NCI-H82 (cell line): ENCODE measurements at places on chromosomes 7 and 10.

DNA sequence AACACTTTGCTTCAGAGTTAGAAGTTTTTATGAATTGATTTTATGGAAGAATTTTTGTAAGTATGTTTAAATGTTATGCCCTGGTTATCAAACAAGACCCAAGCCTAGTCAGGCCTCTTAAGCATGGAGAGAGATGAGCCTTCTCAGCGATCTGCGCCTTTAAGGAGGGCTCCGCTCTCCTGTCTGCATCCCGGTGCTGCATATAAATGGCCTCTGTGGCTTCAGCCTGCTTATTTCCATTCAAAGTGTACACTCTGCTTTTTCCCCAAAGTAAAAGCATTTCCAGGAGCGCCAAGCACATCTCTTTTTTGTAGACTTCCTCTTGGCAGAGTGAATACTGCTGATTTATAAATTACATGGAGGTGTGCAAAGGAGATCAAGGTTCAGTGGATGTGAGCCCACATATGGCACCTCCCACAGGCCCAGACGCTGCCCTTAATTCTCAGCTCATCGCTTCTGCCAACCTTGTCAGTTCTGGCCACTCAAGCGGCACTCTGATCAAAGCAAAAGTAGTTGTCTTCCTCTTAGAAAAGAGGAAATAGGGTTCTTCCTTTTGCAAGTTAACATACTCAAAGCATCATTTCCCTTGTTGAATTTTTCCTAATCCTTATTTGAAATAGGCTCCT is 70.0 kb upstream of the SFMBT2 start:
- no peak for DNase-seq

- peak; percentile 9 for DNase-seq
Observed at GRCh38 chr7:131145770-131146169, 181.9 kb upstream of the MKLN1 start.

- DNase-seq: no peak
Observed at GRCh38 chr7:44887293-44887692, 2.0 kb upstream of the PURB start.

GRCh38 chr10:101529725-101530553 is 58.1 kb downstream of the POLL start:
- no peak for DNase-seq

- no peak for DNase-seq
Observed at GRCh38 chr10:89916468-89917215, 215.3 kb downstream of the KIF20B start.

GRCh38 chr10:16847644-16848043 is 30.4 kb upstream of the RSU1 start:
- no peak for DNase-seq

DNA sequence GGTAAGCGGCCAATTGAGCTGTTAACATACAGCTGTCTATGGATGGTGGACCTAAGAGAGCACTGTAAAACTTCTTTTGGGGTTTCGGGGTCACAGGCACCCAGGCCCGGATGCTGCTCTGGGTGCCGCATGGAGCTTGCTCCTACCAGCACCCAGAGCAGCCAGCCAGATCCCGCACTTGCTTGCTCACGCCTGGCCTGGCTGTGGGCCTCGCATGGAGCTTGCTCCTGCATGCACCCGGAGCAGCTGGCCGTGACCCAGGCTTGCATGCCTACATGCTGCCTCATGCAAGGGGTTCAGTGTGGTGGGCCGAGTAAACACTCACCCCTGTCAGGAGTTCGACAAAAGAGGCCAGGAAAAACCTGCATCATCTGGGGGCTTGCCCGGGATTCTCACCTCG is 896.9 kb downstream of the SORCS1 start:
- DNase-seq: no peak

DNA sequence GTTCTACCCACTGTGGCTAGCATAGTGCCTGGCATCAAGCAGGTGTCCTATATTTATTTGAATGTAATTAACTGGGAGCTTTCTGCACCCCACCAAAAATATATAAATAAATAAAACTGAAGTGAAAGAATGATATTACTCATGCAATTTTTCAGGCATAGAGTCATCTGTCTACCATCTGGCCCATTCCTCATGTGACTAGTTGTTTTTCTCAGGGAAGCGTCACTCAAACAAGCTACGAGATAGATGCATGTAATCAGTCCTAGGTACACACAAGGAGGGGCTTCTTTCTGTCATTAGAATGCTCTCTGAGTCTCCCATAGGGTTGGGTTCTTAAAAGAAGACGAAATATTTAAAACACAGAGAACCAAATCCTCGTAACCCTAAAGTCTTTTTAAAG is 255.5 kb upstream of the KMT2E start:
- DNase-seq: peak; percentile 8

DNA sequence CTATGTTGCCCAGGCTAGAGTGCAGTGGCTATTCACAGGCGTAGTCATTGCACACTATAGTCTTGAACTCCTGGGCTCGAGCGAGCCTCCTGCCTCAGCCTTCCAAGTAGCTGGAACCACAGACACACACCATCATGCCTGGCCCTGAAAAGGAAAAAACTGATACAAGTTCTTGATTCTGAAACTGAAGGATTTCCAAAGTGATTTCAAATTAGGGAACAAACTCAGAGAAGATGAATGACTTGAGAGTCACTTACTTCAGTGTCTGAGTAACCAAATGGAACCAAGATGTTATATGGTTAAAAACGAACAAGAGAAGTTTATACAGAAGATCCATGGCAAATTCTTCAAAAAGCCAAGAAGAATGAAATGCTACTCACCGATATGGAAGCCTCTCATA is 14.4 kb downstream of the CWF19L1 start:
- no peak for DNase-seq

GRCh38 chr10:89091496-89091895 is 100.9 kb downstream of the FAS start:
- DNase-seq: no peak

GRCh38 chr7:124413029-124413428 is 352.6 kb downstream of the GPR37 start:
- DNase-seq: no peak

DNA sequence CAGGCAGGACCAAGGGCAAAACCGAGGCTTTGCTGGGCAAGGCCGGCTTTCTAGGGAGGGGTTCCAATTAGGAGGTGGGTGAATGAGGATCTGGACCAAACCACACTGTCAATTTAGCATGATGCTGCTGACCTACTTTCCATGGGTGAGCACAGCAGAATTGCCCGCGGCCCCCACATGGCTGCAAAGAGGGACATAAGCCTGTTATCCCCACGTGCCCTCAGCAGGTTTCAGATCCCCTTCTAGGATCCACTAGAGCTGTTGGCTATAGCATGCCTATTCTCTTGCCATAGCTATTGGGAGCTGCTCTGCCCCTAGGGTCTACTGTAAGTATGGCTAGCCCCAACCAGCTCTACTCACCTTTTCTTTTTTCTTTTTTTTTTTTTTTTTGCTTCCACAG is 102.8 kb downstream of the COL13A1 start:
- DNase-seq: peak; percentile 19

GRCh38 chr7:91847876-91848588 is 32.5 kb downstream of the MTERF1 start:
- DNase-seq: peak; percentile 15

- no peak for DNase-seq
Observed at GRCh38 chr7:120583899-120584586, 273.9 kb downstream of the TSPAN12 start.

DNA sequence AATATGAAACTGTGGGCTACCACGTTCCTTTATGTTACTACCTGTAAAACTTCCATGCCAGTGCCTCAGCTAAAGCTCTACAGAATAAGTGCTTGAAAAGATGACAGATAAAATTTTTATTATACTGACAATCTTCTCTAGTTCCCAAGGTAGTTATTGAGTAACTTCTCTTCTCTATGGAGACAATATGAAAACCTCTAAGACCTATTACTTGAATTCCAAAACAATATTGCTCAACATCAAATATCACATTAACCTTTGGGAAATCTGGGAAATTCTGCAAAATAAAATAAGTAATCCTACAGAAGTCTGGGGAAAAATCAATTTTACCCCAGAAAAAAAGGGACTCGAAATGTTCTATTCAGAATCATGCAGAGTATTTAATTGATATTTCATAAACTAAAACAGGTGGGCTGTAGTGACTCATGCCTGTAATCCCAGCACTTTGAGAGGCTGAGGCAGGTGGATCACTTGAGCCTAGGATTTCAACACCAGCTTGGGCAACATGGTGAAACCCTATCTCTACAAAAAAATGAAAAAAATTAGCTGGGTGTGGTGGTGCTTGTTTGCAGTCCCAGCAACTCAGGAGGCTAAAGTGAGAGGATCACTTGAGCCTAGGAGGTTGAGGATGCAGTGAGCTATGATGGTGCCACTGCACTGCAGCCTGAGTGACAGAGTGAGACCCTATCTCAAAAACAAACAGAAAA is 23.8 kb upstream of the ANK3 start:
- no peak for DNase-seq

GRCh38 chr10:91550021-91550420 is 82.8 kb downstream of the PPP1R3C start:
- DNase-seq: no peak

- DNase-seq: no peak
Observed at GRCh38 chr7:133513608-133514007, 260.7 kb downstream of the EXOC4 start.

GRCh38 chr7:134548877-134549276 is at the start of gene AKR1B15:
Gene AKR1B15, plus strand, starts transcription at chr7:134549110. Its CDS starts 15,510 bp downstream, at chr7:134564620.
- DNase-seq: no peak

GRCh38 chr10:79061441-79062315 is 7.1 kb upstream of the ZMIZ1 start:
- no peak for DNase-seq

- DNase-seq: no peak
Observed at GRCh38 chr10:102613785-102614184, 30.5 kb upstream of the TRIM8 start.

DNA sequence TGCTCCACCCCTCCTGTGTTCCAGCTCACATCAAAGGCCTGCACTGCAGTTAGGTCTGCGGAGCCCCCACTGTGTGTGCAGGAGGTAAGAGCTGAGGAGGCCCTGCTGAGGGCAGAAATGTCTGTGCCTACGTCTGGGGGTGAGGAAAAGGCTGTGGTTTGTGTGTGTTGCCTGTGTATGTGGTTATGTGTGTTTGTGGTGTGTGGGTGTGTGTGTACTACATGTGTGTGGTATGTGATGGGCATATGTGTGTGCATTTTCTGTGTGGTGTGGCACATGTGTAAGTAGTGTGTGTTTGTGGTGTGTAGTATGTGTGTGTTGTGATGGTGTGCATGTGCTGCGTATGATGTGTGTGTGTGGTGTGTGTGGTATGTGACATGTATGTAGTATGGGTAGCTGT is 36.2 kb downstream of the ANXA8 start:
- no peak for DNase-seq

DNA sequence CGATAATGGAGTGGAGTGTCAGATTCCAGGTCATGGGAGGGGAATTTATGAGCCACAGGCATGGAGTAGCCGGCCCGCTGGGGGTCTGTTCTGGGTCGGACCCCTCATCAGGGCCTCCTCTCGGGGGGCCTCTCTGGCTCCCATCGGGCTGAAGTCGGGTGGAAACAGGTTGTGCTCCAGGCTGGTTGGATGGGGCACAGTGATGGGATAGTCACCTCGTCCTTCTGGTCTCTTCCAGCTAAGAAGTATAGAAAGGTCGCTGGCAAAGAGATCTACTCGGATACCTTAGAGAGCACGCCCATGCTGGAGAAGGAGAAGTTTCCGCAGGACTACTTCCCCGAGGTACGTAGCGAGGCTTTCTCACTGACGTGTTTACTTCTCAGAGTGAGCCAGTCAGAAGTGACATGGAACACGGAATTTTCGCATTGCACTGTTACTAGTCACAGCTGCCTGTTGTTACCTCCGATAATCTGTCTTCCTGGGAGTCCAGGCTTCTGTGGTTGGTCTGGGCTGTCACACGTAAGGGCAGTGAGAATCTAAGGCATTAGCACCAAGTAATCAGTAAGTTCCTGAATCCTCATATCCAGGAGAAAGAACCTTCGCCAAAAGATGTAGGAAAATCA is 88.3 kb downstream of the NKX6-2 start:
- no peak for DNase-seq

GRCh38 chr7:7918736-7919448 is 49.7 kb upstream of the GLCCI1 start:
- no peak for DNase-seq

DNA sequence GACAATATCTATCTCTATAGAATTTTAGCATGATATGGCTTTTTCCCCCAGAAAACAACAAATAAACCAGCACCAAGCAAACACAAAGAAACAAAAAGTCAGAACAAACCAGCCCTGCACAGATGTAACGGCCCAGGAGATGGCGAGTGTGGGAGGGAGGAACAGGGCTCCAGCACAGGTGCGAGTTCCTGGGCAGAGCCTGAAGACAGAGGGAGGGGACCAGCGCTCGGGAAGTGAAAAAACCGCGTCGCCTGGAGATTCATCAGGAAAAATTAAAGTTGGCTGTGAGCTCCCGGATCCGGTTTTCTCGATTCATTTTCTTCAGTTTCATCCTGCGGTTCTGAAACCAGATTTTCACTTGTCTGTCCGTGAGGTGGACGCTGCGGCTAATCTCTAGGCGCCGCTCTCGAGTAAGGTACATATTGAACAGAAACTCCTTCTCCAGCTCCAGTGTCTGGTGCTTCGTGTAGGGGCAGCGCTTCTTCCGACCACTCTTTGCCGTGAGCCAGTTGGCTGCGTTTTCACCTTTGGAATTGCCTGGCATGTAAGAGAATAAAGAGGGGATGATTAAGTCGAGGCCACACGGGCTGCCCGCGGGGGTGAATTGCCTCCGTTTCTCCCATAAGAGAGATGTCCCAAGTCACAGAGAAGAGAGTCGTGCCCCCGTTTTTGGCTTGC is 2.3 kb downstream of the HOXA10 start:
- DNase-seq: peak; percentile 60

DNA sequence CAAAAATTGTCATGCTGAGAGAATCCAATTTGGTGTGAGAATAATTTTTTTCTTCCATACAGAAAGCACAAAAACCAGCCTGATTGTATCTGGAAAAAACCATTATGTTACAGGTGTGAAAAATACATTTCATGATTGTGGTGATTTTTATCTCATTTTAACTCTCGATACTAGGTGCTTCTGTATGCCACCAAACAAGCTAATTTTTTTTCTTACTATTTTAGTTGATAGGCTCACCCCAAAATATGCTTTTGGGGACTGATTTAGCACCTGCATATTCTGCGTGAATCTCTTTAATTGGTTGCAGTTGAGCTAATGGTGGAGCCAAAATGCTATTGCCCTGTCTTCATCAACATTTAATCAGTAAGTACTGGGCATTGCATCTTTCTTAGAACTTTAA is 1.9 kb downstream of the DMTF1 start:
- no peak for DNase-seq

DNA sequence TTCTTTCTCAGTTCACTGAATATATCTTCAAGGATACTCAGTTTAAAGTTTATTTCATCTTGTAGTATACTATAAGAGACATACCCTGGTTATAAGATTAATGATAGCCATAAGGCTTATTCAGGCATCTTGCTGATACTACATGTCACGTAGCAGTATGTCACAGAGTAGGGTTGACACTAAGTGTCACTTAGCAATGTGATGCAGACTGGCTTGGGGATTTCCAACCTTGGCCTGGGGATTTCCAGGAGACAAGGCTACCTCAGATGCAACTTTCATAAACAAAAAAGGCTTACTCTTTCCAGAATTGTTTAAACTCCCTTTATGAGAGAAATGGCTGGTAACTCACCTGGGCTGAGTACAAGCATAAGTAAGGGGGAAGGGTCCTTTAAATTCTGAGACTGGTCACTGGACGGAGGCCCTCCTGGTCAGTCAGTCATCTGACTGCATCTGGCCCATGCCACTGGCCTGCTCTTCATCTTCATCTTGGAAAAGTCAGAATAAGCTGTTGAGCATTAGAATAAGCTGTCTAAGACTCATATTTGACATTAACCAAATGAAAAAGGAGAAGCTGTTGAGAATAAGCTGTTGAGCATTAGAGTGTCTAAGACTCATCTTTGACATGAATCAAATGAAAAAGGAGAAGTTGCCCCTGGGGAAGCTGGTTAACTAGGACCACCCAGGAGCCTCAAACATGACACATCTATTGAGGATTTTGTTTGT is 9.5 kb downstream of the SLC13A1 start:
- DNase-seq: no peak
